Jurkat, Clone E6-1 (cell line): ENCODE measurements at places on chromosomes 6 and 20.

- DNase-seq = no peak
Observed at GRCh38 chr6:158879180-158879579, 60.0 kb upstream of the EZR start.

DNA sequence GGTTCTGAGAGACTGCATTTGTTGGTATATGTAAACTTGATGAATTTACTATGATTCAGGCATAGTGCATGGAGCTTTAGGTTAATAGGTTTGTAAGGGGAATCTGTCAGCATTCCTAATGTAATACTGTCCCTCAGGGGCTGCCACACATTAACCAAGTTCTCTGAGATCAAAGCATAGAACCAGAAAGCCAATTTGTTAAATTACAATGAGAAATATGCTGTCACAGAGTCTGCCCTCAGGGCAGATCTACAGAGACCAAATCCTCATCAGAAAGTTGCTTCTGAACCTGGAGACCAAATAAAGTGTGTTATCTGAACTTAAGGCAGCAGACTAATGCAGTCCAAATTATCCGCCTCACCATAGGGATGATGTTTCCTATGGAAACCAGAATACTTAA lies 250.8 kb upstream of the HTR1E start:
- no peak for DNase-seq

DNA sequence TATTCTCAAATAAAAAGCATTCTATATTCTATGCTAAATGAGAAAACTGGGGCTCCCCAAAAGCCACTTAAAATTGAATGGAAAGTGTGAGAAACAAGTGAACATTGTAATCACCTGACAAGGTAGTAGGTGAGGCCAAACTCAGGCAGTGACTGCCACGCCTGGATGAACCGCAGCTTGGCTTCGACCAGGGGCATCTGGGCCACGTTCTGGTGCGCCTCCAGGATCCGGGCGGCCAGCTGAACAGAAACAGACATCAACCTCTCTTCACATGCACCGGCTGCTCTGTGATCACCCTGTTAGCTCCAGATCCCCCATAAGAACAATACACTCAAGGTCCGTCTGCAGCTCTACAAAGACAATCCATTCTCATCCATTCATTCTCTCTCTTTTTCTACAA lies 30.1 kb upstream of the LRRN4 start:
- DNase-seq = no peak

- no peak for DNase-seq
Observed at GRCh38 chr6:56552187-56553130, 90.2 kb downstream of the DST start.

- DNase-seq = no peak
Observed at GRCh38 chr6:81105998-81106397, 646.5 kb downstream of the TENT5A start.

- peak; percentile 27 for DNase-seq
Observed at GRCh38 chr6:90860822-90861601, 274.1 kb upstream of the MAP3K7 start.
